Panc1 (cell line): ENCODE measurements at places on chromosomes 4 and X. TPM values are rescaled to one million over a fixed set of nuclear protein-coding genes. Genes with fewer than 3 reads are reported as not detected.

- no peak for DNase-seq
Observed at GRCh38 chrX:12344954-12345353, 206.7 kb downstream of the FRMPD4 start.

DNA sequence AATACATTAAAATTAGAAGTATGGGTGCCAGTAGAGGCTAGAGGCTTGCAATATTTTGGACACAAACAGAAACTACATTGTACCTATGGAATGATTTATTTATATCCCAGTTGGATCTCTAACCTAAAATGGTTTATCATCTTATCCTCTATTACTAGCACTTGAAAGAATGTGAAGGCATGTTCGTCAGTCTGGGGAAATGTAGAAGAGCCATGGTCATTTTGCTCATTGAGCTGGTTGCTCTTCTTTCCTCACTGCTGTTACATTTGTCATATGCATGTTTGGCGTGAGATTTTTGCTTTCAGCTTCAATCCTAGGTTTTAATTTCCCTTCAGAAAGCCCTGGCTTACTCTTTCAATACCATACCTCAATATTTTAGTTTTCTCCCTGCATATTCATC, 82.4 kb upstream of the MYOZ2 start:
- no peak for DNase-seq

DNA sequence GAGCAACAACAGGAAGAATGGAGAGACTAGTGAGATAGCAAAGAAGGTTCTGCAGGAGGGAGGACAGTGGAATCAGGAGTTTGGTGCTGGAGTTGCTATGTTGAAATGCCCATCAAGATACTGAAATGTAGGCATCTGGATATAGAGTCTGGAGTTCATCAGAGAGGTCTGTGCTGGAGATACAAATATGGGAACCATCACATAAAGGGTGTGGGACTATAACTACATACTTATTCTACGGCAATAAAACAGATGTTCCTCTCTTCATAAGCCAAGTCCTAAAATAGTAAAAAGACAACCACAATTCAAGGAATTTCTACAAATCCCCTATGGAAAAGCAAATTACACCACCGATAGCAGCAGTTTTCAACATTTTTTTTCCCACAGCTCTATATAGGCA, 1.6 kb downstream of the MED14 start:
- no peak for DNase-seq

DNA sequence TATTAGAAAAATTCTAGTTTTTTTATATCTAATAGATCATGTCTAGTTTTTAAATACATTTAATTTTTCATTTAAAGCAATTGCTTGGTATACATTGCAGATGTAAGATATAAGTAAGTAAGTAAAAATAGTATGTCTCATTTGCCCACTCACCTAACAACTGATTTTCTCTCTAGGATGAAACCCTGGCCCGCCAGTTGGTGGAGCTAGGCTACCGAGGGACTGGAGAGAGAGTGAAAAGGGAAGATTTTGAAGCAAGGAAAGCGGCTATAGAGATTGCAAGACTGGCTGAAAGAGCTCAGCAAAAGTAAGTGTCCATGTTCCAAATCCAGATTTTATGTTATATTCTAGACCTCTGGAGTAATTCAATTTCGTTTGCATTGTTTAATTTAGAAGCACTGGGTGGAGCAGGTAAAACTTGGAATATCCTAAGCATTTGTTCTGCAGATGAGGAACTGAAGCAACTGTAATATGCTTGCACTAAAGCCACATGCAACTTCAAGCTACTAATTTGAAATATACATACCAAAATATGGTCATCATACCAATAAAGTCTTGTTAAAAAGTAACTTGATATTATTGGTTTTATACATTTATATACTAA, 27.1 kb downstream of the CFAP299 start:
- DNase-seq = no peak

DNA sequence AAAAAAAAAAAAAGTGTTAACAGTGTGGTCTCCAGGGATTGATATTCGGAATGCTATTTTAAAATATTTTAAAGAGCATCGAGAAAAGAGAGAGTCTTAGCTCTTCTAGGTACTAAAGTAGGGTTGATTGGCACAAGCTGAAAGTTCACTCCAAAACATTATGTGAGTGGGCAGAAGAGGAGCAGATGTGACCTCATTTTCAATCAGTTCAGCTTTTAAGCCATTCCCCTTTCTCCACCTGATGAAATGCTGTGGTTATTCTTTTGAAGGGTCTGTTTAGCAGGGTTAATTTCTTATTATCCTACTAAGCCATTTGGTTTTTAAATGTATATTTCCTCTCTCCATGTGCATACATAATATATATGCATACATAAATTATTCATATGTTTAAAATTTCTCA, 69.2 kb downstream of the GALNT7 start:
- no peak for DNase-seq

DNA sequence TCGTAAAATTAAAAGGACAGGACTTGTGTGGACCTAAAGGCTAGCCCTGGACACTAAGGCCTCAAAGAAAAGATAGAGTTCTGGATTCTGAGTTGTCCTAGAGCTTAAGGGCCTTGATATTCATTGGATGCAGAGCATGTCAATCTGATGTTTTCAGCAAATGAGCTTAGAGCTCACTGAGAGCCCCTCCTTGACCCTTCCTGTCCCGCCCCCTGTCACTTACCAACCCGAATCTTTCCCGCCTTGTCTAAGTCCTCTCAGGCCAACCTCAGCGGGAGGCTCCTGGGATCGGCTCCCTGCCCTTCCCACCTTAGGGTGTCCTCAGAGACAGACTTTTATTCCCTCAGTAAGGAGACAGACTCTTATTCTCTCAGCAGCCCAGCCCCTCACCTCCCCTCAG, at the start of gene CT47C1:
CT47C1 (plus strand) TSS at position 250 of the 400 bp plus-strand sequence. CDS start 233 bp downstream, outside the sequence.
- DNase-seq = no peak

- no peak for DNase-seq
Observed at GRCh38 chrX:136731798-136732197, 48.9 kb downstream of the ARHGEF6 start.

GRCh38 chr4:145865274-145865941, 73.2 kb downstream of the ZNF827 start:
- DNase-seq = no peak

DNA sequence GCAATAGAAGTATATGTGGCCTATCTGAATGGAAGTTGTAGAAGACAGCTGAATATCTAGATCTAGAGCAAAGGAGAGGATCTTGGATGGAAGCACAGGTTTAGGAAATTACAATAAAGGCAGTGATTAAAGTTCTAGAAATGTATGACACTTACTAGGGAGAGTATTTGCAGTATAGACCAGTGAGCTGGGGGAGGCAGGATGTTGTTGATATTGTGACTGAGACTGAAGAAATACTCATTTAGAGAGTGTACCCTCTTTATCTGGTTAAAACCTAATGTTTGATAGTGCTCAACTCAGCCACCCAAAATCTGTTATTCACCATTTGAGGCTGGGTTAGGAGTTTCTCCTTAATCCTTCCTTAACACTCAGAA, 439.5 kb downstream of the GRXCR1 start:
- DNase-seq = no peak

DNA sequence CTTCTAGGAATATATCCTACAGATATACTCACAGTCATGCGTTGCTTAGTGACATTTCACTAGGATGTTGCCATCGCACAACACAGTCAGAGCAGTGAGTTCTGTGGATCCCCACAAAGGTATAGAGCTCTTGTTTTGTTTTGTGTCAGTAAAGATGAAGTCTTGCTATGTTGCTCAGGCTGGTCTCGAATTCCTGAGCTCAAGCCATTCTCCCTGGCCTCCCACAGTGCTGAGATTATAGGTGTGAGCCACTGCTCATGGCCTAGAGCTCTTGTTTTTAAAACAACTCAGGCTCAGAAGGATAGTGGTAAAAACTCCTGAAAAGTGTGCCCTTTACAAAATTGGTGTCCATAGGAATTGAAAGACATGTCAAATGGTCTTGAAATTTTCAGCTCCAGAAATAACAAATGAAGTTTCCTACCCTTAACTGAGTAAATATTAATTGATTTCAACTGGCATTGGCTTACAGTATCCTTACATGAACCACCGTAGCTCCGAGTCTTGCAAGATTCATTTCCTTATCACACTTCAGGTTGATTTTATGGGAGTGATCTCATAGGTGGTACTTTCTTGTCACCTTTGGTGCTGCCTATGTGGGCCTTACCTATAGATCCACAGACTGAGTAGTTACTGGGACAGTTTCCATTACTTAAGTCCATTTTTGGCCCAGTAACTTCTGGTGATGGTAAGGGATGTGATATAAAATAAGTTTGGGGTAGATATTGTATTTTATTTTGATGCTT, 3.6 kb downstream of the CWH43 start:
- DNase-seq = no peak

DNA sequence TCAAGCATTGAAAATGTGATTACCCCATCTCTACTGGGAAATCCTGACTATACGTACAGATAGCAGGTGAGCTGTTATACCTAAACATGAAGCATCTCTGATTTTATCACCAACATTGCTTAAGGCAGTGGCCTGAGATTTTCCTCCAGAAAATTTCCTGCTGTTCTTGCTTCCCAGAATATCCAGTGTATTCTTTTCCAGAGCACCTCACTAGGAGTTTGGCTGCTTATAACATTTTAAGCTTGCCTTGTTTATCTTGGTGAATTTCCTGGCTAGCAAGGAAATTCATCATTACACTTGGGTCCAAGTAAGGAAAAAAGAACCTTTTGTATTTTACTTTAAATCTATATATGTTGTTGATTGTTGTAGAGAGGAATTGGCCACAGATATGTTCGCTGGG, 73.0 kb upstream of the CLCN4 start:
- no peak for DNase-seq

DNA sequence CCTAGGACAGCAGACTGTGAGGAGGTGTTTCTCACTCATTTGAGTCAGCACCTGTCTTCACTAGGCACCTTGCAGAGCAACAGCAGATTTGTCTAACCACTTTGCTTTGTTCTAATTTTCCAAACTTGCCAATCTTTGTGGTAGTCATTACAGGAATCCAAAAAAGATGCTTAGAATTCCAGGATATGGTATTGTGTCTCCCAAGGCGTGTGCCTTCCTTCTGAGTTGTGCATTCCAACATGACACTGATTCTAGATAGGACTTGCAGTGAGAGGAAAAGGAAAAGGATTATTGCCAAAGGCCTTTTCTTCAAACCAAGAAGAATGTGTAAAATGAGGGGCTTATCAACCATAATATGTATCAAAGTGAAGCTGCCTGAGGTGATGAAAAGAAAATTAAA, 126.2 kb downstream of the MAPK10 start:
- DNase-seq = no peak

DNA sequence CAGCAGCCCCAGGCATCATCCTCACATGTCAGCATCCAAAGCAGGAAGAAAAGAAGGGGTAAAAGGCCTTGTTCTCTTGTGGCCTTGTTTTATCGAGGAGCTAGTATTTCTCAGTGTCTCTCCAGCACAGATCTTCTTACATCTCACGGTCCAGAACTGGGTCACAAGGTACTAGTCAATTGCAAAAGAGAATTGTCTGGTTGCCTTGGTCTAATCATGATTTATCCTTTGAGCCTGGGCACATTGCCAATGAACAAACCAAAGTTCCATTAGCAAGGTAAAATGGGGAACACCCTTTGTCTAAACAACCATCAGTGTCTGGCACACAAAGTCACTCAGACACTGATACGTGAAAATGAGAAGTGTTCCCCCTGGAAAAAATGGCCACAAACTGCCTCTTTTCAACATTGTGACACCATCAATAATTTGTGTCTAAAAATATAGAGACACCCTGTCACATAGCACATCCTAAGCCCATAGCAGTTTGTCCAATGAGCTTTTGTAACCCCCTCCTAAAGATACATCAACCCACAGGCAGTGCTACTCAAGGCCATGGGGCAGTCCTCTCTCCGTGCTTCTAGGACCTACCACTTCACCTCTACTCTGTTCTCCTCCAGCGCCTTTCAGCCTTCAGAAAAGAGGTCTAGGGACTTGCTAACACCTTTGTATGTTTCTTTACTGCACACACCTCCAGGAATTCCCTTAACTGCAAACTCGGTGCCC, 534.4 kb downstream of the MID1IP1 start:
- no peak for DNase-seq

GRCh38 chrX:47723083-47723482, 64.1 kb upstream of the UXT start:
- DNase-seq = no peak

GRCh38 chr4:92333016-92333415, 29.2 kb downstream of the GRID2 start:
- DNase-seq = no peak

GRCh38 chr4:2024683-2025082, 15.9 kb upstream of the NELFA start:
- DNase-seq = no peak

DNA sequence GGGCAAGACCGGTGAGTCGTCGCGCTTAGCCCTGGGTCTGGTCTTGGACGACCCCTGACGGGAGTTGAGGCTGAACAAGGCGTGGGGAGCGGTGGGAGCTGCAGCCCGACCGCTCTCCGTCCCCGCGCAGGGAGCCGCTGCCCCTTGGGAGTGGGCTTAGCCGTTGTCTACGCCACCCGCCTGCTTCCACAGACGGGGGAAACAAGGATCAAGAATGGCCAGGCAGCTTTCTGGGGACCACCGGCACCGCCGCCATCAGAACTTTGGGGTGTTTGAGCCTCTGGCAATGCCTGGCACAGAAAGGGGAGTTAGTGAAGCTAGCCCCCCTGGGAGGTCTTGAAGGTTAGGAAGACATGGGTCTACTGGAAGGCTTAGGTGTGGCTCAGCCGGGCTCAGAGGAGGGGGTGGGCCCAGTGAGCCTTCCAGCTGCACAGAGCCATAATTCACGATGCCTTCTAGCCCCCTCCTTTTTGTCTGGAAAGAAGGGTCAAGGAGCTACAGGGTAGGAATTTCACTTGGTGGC, 583 bp downstream of the RASL11B start:
- no peak for DNase-seq

DNA sequence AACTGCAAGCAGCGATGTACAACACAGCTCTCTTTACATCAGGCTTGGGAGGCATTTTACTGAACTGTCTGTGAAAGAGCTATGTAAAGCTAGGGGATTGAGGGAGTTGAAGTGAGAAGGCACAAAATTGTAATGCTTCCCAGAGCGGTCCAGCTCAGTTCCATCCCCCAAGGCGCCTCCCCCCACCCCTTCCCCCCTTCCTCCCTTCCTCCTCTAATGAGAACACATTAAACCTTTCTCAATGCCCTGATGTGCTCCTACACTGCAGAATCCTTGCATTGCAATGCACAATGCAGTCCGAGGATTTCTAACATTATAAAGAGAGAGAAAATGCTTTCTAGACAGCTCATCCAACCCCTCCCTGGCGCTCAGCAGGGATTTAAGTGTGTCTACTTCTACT, 73.9 kb downstream of the CXXC4 start:
- DNase-seq = no peak

GRCh38 chr4:98555798-98556445, 102.5 kb downstream of the TSPAN5 start:
- no peak for DNase-seq

- DNase-seq = no peak
Observed at GRCh38 chr4:16883806-16884205, 14.6 kb downstream of the LDB2 start.

GRCh38 chr4:188132232-188132631, 7.0 kb upstream of the TRIML1 start:
- DNase-seq = no peak

The INTS6L gene
- 19.6 TPM for total RNA-seq

The GDPD2 gene
- 0.33 TPM for total RNA-seq

The JAKMIP1 gene
- total RNA-seq = not detected

The CETN2 gene
- total RNA-seq = 63.3 TPM

The LRAT gene
- total RNA-seq = not detected

The SPON2 gene
- 1.8 TPM for total RNA-seq
